ENCODE measurements at places on chromosomes 3 and 15.
A peak's percentile ranks its signal among the peaks of the same experiment; 100 is the strongest.

DNA sequence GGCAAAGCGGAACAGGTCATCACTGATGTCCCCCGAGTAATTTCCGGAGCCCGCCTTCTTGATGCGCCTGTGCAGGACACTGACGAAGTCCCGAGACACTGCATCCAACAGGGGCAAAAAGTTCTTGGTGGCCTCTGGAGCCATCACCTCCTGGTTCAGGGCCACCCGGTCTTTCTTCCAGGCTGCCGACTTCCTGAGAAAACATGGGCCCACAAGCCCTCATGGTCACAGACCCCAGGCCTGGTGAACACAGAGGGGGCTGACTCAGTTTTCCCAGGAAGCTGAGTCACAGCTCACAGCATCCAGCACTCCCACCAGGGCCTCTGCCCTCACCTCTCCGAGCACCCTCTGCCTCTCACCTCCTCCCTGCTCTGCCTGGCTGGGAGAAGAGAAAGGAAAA lies 22.4 kb downstream of the CYP11A1 start:
- no peak for DNase-seq

GRCh38 chr3:6697722-6698121 lies 163.2 kb upstream of the GRM7 start:
- no peak for DNase-seq

DNA sequence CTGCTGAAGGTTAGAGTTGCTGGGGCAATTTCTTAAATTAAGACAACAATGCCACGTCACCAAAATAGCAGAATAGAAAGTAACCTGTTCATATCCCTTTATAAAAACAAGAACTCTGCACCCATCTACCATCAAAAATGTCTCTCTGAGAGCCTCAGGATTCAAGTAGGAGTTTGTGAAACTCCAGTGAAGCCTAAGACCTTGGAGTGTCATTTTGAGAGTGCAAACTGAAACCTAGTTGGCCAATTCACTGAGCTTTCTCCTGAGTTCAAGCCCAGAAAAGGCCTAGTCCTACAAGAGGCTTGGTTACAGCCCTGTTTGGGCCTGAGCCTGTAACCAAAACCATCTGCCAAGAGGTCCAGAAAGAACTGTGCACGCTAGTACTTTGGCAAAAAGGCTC lies 335.1 kb downstream of the EFHB start:
- DNase-seq: no peak

- DNase-seq: no peak
These were observed 13.4 kb upstream of the MAGEF1 start for GRCh38 chr3:184725176-184725719.

DNA sequence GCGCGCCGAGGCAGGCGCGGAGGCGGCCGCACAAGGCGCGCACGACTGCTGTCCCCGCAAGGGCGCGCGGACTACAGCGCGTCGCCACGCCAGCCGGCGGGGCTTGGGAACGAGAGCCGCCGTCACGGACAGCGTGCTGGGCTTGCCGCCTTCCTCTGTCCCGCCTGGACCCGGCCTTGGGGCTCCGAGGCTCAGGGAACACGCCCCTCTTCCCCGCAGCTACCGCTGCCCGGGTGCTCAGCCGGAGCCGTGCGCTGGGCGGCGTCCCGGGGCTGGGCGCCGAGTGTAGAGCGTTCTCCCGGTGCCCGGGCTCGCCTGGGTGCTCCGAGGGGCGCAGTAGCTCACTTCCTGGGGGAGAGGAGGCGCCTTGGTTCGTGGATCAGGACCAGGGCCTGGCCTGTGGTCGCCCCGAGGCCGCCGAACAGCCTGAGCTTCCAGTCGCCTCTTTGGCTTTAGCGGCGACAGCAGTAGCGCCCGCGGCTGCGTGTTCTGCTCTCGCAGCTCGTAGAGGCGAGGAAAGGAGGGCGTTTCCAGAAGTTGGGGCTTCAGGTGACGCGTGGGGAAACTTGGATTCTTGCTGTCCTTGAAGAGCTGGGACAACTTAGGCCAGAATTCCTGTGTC lies 226.7 kb upstream of the C2CD4B start:
- peak; percentile 13 for DNase-seq

DNA sequence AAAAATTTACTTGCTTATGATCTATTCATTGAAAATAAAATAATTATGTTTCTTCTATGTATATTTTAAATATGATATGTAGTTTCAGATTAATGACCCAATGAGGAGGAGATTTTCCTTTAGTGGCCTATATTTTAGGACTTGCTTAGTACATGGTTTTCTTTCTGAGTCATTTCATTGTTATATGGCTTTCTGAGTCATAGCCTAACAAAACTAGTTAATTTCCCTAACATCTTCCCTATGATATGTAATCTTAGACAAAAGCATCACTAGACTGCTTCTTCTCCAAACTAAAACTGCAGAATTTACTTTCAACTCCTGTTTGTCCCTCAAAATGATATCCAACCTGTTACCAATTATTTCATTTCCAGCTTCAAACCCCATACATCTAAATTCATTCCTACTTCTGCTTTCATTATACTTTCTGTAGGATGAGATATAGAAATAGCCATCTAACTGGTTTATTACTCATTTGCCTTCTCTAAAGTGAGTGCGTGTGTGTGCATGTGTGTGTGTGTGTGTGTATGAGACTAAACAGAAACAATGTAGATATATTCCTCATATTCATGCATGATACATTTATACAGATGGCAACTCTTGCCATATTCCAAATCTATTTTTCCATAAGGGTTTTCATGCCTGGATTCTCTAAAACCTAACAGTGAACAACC lies 915.0 kb upstream of the GBE1 start:
- no peak for DNase-seq

DNA sequence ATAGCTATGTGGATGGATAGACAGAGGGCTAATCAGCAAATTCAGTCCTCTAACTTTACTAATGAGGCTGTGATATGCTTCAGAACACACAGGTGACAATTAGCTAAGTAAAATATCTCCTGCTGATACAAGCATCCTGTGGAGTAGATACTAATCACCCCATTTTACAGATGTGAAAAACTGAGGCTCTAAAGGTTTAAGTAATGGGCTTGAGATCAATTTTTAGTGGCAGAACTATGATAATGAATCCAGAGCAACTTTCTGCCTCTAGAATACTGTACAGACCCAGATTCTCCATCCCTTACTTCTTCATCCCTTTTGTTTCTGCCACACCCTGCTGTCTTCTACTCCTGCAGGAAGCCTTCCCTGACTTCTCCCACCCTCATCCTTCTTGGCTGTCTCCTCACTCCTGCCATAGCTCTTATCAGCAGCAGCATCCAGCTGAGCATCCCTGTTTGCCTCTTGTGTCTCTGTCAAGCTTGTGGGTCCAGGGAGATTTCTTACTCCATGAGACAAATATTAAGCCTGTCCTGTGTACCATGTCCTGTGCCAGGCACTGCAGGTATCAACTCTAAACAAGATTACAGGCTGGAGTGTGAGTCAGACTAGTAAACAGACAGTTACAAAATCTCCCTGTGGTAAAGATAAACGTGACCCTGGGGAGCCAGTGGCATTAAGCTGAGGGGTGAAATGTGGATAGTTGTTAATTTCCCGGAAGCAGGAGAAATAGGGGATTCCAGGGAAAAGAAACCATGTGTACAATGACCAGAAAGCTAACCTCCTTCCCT lies 39.2 kb downstream of the SLC6A11 start:
- DNase-seq: no peak

DNA sequence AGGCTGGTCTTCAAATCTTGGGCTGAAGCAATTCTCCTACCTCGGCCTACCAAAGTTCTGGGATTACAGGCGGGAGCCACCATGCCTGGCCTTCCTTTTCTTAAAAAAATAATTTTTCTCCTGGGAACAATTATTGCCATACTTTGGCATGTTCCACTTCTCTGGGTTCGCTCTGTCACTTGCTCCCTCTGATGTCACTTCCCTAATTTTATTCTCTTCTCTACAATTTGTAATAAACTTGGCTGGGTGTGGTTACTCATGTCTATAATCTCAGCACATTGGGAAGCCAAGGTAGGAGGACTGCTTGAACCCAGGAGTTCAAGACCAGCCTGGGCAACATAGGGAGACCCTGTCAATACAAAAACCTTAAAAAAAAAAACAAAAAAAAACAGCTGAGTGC lies 6.1 kb upstream of the IMPDH2 start:
- no peak for DNase-seq

GRCh38 chr3:133973249-133973980 lies 56.3 kb downstream of the SLCO2A1 start:
- DNase-seq: no peak

DNA sequence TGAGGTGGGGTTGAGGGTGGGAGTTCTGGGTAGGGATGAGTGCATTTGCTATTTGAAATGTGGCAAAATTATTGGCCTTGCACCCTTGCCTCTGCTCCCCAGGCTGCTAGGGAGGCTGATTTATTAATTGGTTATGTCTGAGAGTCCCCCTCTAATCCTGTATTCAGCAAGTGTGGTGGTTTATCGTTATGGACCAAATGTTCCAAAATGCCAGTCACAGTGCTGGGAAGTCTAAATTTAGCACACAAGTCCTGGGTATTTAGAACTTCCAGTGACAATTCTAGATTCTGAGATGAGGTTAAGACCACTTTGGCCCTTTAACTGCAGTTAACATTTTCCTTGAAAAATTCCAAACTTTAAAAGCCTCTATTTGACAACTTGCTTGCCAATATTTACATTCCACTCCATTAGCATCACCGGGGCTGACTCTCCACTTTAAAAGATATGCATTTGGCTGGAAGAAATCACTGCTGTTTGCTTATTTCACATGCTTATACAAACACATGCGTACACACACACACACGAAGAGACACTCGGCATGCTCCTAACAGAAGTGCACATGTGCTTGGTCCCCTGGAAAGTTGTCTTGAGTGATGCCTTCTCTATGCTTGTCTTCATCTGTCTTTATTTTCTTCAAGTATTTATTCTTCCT lies 247.7 kb downstream of the IL20RB start:
- DNase-seq: no peak

DNA sequence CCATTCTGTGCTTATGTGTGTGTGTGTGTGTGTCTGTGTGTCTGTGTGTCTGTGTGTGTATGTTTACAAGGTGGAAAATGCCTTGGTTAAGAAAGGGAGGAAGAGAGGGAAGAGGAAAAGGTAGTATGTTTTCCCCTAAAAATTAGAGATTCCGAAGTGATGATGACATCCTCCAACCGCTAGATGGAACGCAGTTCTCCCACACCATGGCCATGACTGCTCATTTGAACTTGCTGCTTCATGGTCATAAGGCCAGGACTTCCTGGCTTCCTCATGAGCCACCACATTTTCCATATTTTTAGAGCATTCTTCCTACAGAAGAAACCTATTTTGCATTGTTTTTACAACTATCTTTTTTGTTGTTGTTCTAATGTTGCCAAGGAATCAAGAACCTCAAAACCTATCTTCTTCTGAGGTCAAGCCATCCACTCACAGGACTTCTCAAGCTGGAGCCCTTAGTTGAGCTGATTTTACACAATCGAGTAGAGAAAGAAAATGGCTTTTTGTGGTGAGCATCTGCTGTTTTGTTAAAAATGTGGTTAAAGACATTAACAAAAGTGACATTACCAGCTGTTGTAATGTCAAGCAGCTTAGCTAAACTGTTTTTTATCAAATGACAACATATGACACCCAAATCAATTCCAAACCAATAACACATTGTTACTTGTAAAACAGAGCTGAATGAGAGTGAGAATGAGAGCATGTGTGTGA lies 1091.0 kb downstream of the FHIT start:
- DNase-seq: no peak

GRCh38 chr3:160135851-160136250 lies 89.4 kb upstream of the C3orf80 start:
- DNase-seq: no peak

- DNase-seq: no peak
These were observed 708.3 kb downstream of the FHIT start for GRCh38 chr3:60542995-60543394.

DNA sequence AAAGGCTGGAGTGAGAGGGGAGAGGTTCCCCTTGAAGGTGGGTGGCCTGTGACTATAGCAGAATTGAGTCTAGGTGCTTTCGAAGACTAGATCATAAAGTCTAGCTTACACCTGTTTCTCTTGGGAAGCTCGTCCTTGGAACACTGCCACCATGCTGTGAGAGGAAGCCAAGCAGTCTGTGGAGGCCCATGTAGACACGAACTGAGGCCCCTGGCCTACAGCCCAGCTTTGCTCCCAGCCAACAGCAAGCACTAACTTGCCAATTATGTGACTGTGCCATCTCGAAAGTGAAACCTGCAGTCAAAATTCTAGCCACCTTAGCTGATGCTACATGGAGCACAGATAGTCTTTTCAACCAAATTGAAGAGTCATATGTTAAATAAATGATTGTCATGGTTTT lies 190.5 kb upstream of the NECTIN3 start:
- DNase-seq: peak; percentile 34

- no peak for DNase-seq
These were observed 619.0 kb downstream of the MECOM start for GRCh38 chr3:169044331-169045113.

GRCh38 chr3:183069086-183069485 lies 30.2 kb downstream of the MCCC1 start:
- DNase-seq: no peak

GRCh38 chr15:67068710-67069400 lies 3.5 kb downstream of the SMAD3 start:
- no peak for DNase-seq

GRCh38 chr3:152581951-152582350 lies 253.0 kb upstream of the P2RY1 start:
- DNase-seq: no peak

- DNase-seq: no peak
These were observed 48.9 kb upstream of the MBNL1 start for GRCh38 chr3:152219769-152220255.

DNA sequence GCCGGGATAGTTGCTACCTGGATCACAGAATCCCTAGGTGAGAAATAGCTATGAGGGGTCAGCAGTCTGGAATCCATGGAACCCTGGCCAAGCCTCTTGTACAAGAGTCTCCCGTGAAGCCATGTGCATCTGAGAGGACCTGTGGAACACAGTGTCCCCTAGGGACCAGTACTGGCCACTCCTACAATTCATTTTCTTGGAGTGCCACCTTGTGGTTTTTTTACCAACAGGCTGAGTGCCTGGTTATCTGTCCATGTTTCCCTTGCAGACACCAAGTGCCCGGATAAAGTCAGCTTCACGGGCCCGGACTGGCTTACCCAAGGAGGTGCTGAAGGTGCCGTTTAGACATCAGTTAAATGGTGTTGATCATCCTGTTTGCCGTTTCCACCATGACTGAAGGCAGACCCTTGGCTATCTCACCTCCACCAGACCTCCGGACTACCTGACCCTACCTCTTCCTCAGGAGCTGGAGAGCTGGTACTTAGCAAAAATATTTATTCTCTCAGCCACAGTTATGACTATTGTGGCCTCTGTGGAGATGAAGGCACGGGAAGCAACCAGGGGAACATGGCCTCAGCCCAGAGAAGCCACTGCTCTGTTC lies 93.9 kb downstream of the RBPMS2 start:
- no peak for DNase-seq
